Uterus (tissue), 4 donors: ENCODE measurements at places on chromosomes 16 and 17.

DNA sequence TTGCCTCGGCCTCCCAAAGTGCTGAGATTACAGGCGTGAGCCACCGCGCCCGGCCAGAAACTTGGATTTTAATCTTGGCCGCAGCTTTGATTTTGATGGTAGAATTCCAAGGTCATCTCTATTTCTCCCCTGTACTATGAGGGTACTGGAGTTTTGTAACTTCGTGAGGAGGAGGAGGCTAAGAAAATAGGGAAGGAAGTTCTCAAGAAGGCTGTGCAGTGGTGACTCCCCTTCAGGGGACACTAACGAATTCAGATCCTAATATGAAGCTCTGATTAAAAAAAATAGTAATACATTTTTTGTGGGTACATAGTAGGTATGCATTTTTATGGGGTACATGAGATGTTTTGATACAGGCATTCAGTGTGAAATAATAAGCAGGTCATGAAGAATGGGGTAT is 55.9 kb downstream of the LDHD start:
- DNase-seq = no peak

DNA sequence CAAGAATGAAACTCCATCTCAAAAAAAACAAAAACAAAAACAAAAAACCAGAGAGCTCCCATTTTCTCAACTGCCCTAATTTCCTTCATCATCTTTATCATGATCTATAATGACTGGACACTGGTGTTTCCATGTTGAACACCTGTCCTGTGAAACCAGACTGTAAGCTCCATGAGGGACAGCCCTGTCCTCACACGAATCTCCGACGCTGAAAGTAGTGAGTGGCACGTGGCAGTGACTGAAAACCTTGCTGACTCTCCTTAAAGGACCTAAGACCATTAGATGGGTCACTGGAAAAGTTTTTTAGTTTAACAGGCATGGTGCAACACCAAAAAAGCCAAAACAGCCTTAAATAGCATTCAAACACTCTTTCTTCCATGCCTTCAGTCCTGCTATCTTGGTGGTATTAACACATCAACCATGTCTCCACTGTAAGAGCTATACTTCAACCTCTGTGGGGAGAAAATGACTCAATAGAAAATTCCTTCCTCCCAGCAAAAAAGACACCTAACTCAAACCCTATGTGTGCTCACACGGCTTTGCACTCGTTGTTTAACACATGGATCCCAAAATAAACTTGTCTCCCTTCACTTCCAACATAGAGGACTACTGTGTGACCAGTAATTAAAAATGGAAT is 8.3 kb downstream of the AXIN2 start:
- no peak for DNase-seq

DNA sequence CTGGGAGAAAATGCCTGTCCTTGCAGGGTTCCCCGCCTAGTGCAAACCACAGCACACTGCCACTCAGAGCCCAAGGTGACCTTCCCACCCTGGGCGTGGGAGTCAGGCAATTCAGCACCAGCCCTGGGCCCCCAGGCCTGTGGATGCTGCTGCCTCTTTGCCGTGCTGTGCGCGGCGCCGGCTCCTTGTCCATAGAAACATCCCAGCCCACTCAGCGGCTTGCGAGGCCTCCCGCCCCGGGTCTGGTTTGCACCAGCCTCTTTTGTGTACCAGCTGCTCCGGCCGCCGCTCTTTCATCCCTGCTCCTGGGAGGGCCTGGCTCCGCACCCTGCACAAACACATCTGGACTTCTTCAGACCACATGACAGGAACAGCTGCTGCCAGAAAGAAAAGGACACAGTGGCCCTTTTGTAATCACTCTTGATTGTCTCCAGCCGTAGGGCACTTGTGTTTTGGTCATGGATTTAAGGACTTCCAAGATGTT is 75.4 kb upstream of the SDK2 start:
- DNase-seq = no peak

GRCh38 chr17:48930435-48930873 is 14.2 kb downstream of the SNF8 start:
- DNase-seq = no peak

DNA sequence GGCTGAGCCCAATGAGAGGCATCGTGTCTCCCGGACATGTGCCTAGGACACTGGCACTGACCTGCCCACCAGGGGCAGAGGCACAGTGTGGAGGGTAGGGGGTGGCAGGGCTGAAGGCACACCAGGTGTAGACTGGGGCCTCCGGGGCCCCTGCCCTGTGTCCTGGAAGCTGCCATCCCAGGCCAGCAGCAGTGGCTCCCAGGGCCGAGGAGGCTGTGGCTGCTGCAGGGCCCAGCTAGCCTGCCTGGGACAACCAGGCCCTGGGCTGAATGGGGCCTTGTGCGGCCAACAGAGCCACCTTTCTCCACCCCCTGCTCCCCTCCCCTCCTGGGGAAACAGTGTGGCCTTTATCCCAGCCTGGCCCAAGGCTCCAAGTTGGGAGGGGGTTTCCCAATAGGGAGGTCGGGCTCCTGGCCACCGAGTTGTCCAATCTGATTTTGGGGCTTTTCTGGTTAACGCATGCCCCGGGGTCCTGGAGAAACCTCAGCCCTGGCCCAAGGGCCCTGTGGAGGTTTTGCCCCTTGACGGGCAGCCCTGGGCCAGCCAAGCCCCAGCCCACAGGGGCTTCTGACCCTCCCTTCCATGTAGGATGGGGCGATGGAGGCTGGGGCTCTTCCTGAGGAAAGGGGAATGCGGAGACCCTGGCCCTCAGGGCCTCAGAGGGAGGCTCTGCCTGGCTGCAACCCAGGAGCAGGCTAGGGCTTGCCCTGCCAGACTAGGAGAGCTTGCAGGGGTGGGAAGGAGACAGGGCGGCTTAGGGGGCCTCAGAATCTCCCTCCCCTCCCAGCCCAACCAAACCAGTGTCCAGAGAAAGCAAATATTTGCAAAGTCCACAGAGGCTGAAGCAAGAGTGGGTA is 4.2 kb downstream of the MTSS2 start:
- no peak for DNase-seq

- no peak for DNase-seq
Measured at GRCh38 chr17:43915559-43915958, 8.2 kb upstream of the MPP2 start.

GRCh38 chr17:75036643-75037268 is 10.0 kb downstream of the ATP5PD start:
- DNase-seq = peak; percentile 72

GRCh38 chr17:57505841-57506773 is 239.0 kb downstream of the CCDC182 start:
- no peak for DNase-seq

DNA sequence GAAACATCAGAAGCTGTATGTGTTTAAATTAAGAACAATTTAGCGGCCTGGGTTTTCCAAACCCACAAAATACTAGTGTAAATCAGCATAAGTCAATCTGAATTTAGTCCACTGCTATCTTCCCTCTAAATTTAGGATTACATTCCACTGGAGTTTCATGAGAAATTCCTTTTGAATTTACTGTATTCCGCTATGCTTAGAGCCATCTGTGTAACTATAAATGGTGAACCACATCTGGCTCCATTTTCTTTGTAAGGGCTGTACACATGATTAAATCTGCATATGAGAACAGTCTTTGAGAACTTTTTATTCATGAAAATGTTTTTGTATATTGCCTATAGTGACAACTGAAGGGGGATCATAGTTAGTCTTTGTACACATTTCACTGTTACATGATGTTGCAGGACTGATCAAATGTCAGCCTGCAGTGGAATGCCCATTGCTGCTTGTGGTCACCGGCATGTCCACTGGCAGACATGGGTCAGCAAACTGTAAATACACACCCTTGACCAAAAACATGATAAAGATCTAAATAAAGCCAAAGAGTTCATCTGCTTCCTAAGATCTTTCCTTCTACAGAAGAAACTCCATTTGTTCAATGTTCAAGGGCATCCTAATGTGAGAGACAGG is 36.8 kb downstream of the RPGRIP1L start:
- no peak for DNase-seq

GRCh38 chr17:34254651-34255380 is at the start of gene CCL2:
TSS of gene CCL2 (plus strand) at chr17:34255285. CDS start at chr17:34255350, 65 bp downstream.
- peak; percentile 77 for DNase-seq

DNA sequence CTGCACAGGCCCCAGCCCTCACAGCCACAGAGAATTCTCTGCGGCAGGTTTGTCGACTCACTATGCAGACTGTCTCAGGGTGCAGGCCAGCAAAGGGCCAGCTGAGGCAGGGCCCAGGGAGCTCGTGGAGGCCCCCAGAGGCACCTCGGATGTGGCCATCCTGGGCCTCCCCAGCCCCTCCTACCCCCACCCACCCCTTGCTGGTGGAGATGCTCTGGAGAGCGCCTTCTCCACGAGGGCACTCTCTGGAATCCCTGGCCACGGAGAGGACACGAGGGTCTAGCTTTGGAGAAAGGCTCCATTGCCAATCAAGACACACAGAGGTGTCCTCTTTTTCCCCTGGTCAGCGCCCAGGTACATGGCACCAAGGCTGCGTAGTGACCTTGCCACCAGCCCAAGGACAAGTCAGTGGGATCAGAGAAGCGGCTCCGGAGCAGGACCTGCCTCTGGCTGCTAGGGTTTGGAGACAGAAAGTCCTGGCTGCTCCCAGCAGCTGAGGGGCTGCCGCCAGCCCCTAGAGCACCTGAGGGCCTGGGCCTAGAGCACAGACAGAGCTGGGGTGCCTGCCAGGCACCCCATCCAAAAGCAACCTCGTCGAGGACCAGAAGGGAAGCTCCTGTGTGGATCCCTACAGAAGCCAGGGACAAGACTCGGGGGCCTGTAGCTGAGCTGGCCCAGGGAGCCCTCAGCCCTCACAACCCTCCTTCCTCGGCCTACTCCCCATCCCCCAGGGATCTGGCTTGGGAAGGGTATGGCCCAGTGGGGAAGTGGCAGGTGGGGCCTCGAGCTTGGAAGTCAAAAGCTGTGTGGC is 18.7 kb downstream of the ARL2BP start:
- DNase-seq = no peak

- no peak for DNase-seq
Measured at GRCh38 chr16:80081846-80082245, 458.9 kb upstream of the DYNLRB2 start.

DNA sequence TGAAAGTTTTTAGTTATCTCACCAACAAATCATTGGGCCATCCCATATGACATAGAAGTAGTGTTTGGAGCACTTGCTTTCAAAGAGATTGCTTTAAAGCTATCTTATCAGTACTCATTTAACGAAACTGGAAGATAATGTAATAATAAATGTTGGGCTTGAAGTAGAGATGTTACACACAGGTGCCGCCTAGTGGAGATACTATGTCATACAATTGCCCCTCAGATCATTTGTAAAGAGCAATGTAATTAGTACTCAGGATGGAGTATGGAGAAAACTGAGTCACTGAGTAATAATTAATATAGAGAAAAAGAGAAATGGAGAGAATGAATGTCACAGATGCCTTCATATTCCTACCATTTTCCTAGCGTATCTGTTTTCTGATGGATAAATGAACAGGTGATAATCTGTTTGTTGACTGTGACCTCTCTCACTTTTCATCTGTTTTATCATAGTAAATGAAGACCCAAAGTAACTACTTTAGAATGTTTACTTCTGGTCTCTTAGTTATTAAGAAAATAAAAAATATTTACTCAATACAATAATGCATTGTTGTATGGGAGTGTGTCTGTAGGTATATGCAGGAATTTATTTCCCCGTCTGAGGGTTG is 80.4 kb downstream of the EFCAB5 start:
- no peak for DNase-seq

- no peak for DNase-seq
Measured at GRCh38 chr17:21389394-21389793, 13.2 kb downstream of the KCNJ12 start.

DNA sequence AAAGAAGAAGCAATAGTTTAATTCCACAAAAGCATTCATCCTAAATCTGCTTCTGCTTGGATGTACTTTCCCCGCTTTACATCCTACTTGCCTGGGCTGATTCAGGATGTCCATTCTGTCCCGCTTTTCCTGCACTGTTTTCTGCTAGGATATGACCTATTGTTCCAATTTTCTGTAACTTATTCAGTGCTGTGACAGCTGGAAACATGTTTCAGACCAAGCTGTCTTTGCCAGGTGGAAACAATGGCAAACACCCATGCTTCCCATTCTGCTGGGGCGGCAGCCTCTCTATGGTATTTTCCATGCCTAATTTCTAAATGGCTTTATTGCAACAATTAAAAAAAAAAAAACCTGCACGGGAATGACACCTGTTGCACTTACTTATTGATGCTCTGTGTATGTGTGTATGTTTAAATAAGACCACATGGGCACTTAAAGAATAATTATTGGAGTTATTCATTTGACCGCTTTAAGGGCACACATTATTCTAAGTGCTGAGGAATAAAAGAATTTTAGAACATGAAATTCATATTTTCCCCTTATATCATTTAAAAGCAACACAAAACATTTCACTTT is 21.0 kb downstream of the COQ7 start:
- no peak for DNase-seq

DNA sequence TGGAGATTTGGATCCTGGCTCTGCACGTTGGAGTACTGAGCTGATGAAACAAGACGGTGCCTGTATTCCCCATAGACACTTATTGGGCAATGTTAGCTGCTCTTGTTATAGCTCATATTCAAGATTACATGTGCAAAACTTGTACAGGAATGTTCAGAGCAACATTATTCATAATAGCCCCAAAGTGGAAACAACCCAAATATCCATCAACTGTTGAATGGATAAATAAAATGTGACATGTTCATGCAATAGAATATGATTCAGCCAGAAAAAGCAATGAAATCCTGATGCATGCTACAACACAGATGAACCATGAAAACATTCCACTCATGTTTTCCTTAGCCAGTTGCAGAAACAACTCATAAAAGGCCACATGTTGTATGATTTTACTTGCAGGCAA is 5.7 kb upstream of the SDR42E1 start:
- no peak for DNase-seq

- DNase-seq = no peak
Measured at GRCh38 chr16:79769270-79769927, 168.9 kb upstream of the MAF start.

DNA sequence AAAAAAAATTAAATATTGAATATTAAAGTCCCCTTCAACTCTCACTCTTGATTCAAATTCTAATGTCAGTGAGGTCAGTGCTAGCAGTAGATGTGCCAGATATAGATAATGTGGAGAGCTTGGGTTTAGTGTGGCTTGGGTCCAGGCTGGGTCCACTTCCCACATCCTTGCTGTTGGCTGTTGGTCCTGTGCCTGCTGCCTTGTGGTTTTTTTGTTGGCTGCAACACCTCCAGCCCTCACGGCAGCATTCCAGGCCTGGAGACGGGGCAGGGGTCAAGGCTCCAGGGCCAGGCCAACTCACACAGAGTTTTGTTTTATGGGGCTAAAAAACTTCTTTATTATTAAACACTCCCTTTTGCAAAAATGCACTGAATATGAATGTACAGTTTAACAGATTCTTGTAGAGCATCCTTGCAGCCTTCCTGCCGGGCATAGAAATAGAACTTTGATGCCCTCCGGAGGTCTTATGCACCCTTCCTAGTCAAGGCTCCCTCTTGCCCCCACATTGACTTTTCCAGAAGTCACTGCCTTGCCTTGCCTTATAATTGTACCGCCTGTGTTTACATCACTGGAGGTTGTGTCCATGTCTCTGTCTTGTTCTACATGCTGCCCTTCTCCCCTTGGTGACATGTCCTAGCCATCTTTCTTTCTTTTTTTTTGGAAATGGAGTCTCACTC is 25.5 kb upstream of the MYO15B start:
- DNase-seq = no peak

GRCh38 chr17:42682722-42683403 is 532 bp downstream of the CNTNAP1 start:
- peak; percentile 74 for DNase-seq
